Cortex of kidney (tissue), 1 donor: ENCODE measurements at places on chromosomes 16 and 17.

DNA sequence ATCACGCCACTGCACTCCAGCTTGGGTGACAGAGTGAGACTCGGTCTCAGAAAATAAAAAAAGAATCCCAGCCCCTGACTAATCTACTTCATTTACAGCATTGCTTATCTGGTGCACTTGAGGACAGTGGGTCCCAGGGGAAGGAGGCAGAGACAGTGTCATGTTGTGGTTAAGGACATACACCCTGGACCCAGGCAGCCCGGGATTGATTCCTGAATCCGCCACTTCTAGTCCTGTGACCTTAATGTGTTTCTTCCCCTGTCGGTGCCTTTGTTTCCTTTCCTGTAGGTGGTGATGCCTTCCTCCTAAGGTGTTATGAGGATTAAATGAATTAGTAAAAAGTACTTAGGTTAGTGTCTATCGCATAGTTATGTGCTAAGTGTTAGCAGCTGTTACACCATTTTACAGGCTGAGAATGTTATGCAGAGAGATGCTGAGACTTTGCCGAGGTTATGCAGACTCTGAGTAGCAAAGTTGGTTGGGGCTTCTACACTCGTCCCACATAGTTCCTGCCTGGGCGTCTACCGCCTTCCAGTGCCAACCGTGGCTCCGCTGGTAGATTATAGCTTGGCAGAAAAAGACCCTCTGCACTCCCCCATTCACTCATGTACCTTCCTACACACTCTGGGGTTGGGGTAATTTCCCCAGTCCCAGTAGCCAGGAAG, 74.8 kb downstream of the RAB11FIP4 start:
- no peak for DNase-seq

DNA sequence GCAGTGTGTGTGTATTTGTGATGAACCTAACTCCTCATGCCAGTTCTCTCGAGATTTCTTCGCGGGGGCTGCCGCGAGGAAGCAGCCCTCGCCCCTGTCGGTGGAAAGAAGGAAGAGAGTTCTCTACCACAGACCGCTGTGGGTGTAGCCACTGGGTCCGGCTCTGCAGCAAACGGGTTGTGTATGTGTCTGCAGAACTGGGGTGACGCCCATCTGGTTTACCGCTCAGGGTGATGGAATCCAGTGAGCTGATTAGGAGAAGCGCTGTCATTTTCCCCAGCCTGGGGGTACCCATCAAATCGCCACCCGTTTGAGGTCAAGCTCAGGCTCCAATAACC, 7.7 kb downstream of the CORO6 start:
- DNase-seq: no peak

GRCh38 chr17:50967795-50968194, 101.6 kb upstream of the TOB1 start:
- DNase-seq: no peak

GRCh38 chr17:83185023-83186002, 105.9 kb downstream of the METRNL start:
- no peak for DNase-seq

- no peak for DNase-seq
Measured at GRCh38 chr16:3461151-3461550, 17.7 kb downstream of the NAA60 start.

GRCh38 chr17:60766778-60767190, 89.1 kb downstream of the BCAS3 start:
- DNase-seq: no peak

GRCh38 chr16:58128711-58129096, 477 bp downstream of the CFAP20 start:
- no peak for DNase-seq

- DNase-seq: no peak
Measured at GRCh38 chr16:86048882-86049585, 150.1 kb downstream of the IRF8 start.

DNA sequence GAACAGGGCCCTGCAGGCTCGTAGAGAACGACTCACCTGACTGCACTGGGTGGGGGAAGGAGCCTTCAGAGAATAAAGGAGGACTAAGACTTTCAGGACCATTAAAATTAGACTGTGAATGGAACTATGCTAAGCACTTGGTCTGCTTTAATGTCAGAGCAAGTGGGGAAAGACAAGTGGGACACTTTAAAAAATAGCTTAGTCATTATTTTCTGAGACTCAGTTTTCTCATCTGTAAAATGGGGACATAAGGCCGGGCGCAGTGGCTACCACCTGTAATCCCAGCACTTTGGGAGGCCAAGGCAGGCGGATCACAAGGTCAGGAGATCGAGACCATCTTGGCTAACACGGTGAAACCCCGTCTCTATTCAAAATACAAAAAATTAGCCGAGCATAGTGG, 19.3 kb upstream of the BCO1 start:
- DNase-seq: no peak

GRCh38 chr17:5248821-5249479, 14.3 kb upstream of the SCIMP start:
- DNase-seq: no peak

DNA sequence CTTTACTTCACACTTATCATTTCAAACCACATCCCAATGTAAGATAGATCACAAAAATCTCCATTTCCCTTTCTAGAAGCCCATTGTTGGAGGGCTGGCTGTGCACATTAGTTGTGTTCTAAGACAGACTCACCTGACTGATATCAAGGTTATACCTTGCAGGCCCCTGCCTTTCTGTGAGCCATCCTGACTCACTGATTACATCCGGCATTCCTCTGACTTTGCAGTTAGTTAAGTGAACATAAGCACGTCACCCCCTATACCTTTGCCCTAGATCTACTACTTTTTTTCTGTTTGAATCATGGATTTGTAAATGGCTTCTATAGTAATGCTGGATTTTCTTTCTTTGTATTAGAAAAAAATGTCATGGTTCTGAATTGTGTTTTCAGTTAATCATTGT, 78.3 kb downstream of the TANGO6 start:
- DNase-seq: no peak

- DNase-seq: no peak
Measured at GRCh38 chr17:42541041-42541833, 5.2 kb downstream of the NAGLU start.

DNA sequence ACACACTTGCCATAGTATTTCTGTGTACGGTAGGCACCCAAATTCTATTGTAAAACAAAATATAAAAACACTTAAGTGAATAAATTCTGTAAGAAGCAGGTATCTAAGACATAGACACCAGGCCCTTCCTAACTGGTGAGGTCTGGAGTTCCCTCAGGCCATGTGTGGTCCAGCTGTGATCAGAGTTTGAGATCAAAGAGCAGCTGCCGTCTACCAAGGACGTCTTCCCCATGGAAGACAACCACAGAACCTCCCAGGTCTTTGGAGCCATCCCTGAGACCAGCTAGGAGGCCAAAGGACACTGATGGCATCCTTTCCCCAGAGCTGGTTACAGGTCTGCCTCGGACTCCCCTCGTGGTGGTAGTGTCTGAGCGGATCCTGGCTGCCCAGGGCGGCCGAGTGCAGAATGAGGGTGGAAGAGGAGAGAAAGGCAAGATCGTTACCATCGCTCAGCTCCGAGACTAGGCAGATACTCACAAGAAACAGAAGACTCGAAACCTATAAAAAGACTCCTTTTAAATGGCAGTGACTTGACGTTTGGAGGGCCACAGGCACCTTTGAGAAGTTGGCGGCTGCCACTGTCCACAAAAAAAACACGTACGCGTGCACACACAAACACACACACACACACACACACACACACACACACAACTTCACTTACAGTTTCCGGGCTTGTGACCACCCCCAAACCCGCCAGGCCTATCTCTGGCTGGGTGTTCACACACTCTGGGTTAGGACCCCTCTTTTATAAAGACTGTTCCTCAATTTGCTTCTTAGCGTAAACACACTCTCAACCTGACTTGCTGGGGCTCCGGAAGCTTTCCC, 7.5 kb downstream of the TIMP2 start:
- DNase-seq: no peak

DNA sequence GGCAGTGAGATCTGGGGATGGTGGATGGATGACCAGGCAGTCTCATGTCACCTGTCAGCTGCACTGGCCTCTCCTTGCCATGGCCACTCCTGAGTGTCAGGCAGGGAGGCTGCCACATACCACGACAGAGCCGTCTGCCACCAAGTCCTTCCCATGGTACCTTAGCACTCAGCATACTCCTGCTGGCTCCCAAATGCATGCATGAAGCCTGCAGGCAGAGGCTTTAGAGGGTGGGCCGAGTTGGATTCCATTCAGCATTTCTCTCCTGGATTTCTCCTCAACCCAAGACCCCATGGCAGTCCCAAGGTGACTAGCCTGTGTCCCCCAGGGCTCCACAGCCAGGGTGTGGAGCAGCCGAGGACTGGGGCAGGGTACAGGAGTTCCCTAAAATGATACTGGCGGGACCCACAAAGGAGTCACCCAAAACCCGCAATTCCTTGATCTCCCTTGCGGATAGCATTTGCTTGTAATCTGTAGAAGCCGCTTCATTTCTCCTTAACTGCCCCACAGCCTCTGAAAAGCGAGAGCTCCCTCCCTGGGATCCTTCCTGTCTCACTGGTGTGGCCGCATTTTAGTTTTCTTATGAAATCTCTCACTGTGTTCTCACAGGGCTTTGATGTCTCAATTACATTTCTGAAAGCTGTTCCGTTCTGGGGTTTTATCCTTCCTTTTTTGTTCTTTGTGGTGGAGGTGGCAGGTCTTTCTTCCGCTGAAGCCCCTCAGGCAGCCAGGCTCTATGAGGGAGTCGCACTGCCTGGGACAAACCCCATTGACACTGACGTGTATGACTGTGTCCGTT, 141.4 kb downstream of the SOCS1 start:
- DNase-seq: no peak

DNA sequence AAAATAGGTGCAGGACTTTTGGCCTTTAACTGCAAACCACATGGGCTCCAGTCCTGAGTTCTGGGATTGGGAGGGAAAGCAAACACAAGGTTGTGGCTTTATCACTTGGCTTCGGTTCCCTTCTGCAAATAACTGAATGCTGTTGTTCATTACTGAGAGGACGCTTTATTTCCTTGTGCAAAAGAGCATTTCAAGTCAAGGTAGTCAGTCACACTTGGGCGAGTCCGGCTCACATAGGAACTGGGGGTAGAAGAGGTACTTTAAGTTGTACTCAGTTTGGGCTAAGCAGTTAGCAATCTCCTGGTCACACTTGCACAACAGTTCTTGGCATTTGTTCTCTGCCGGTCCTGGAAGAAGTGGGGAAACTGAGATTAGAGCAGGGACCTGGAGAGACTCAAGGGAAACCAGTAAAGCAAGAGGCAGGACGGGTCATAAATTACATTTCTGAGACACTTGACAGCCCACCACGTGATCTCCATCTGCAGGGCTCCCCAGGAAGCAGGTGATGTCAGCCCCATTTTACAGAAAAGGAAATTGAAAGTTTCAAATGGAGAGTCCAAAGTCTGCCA, 21.6 kb downstream of the PLA2G10 start:
- no peak for DNase-seq

- no peak for DNase-seq
Measured at GRCh38 chr16:29148131-29148691, 163.4 kb downstream of the LAT start.

- no peak for DNase-seq
Measured at GRCh38 chr16:10936272-10936984, 5.8 kb downstream of the DEXI start.

DNA sequence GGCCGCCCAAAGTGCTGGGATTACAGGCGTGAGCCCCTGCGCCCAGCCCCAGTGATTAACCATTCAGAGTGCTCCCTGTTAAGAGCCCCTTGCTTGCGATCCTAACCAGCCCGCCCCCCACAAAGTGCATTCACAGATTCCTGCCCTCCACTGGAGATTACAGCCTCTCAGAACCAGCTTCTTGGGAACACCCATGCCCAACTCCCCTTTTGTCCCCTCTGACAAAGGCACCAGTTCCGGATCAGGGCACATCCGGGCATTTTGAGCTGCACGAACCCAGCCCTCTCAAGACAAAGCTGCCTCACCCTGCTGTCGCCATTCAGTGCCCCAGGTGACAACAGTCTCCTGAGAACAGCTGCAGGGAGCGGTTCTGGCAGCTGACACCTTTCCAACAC, 848 bp upstream of the KRT19 start:
- DNase-seq: no peak

GRCh38 chr16:3825940-3826339, 54.6 kb downstream of the CREBBP start:
- no peak for DNase-seq

- DNase-seq: no peak
Measured at GRCh38 chr17:72600934-72601333, 480.1 kb downstream of the SOX9 start.

- no peak for DNase-seq
Measured at GRCh38 chr16:74438492-74438979, 17.3 kb upstream of the CLEC18B start.

DNA sequence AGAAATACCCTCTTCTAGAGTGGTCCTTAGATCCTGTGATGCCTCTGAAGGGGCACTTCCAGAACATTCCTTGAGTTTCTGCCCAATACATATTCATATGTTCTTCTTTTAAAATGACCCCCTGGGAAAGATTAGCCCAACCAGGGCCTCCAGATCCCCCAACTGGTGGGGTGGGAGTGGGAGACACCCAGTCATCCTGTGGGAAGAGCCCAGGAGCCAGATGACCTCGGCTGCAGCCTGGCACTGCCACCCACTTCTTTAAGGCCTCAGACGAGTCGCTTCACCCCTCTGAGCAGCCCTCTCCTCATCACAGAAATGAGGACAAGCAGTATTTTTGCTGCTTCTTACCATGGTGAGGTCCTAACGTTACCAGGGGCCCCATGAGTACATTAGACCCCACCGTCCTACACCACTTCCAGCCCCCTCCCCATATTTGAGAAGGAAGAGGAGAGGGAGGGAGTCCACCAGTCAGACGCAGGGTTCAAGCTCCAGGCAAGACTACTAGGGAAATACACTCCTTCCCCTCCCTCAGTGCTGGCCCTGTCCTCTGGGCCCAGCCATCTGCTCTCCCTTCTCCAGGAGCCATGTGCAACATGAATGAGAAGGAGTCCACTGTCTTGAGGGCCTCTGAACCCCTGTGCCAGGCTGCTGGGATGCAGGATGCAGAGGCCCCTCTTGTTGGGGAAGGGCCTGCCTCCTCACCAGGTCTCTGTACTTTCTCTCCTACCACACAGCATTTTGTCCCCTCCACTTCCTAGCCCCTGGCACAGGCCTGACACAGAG, 11.8 kb downstream of the MPO start:
- DNase-seq: no peak

DNA sequence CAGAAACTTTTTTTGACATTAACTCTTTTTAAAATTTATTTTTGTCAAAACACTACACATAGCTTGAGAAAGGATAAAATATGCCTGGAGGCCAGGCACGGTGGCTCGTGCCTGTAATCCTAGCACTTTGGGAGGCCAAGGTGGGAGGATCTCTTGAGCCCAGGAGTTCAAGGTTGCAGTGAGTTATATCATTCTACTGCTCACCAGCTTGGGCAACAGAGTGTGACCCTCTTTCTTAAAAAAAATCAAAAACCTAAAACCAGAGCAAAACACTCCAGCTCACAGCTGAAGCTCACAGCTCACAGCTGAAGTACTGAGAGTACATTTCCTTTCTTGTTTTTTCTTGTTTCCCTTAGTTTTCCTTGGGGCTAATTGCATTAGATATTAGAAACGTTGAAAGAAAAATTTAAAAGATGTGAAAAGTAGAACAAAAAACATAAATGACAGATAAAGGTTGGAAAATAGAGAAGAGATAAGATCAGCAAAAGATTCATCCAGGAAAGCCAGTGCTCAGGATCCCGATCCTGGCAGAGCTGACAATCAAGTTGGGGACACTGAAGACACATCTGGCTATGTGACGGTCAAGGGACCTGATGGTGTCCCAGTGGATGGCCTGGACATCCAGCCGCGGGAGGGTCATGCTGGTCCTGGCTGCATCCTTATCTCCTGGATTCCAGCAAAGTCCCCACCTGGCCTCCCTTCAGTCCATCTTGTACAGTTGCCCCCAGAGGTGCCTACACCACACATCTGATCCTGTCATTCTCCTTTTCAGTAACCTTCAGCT, 9.8 kb downstream of the CHST6 start:
- DNase-seq: no peak
